ENCODE measurements at places on chromosomes 5 and 9.

GRCh38 chr9:120014796-120015195 lies 565.2 kb downstream of the CDK5RAP2 start:
- no peak for DNase-seq

- DNase-seq = no peak
Observed at GRCh38 chr9:33860200-33860871, 43.4 kb downstream of the UBE2R2 start.

DNA sequence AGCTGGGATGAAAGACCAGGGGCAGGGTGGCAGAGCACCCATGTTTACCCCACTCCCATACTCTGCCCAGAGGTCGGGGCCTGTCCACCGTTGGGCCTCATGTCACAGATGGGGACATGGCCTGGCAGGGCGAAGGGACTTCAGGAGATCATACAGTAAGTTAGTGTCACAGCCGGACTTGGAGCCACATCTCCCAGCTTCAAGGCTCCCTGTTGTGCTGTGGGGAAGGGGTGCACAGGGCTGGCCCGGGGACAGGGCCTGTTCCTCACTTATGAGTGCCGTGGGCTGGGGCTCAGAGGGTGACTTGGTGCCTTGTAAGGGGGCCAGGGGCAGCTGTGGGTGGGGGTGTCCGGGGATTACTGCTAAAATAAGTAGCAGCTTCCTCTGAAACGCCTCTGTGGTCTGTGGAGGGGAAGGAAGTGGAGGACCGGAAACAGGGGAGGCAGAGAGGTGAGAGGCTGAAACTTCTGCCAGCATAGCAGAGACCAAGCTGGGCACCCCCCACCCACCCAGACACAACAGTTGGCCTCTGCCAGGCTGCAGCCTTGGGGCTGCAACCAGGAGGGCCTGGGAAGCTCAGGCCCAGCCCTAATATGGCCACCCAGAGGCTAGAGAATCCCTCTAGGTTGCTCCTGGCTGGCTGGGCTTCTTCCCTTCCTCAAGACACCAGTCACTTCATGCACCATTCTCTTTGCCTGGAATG lies 41.1 kb upstream of the NEK6 start:
- peak; percentile 84 for DNase-seq

DNA sequence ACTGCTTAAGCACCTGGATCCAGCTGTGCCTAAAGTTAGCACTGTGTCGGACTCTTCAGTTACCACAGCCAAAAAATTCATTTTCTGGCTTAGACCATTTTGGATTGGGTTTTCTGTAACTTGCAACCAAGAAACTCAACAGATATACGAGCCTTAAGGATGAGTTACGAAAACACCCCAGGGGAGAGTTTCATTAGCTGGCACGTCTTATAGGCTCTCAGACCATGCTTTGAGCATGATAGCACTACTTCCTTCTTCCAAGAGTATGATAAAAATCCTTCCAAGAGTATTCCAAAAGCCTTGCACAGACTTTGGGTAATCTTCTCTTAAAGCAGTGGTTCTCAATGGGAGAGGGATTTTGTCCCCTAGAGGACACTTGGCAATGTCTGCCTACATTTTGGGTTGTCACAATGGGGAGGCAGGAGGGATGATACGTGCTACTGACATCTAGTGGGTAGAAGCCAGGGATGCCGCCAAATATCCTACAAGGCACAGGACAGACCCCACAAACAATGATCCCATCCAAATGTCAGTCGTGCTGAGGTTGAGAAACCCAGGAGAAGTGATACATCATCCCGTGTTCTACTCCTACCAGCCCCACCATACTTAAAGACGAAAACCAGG lies 64.8 kb downstream of the SMIM23 start:
- no peak for DNase-seq

GRCh38 chr5:114387433-114387832 lies 25.6 kb downstream of the KCNN2 start:
- DNase-seq = no peak

DNA sequence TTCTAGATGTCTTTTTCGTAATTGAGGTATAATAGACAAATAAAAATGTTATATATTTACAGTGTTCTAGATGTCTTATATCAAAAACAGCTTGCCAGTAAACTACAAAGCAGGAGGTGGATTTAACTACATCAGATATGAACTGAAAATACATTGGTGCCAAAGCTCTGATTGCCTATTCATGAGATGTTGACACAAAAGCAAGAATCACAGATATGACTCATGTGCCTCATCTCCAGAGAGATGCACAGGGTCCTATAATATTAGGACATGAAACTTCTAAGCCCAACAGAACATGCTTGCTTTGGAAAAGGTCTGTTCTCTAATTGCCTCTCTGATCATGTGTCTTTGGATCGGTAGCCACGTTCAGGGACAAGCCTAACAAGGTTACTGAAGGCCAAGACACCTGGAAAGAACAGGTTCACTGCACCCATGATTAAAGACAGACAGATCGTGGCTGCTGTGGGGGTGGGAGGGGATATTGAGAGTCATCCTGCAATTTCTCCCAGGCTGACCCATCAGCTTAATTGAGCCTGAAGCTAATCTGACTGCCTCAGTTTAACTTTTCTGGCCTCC lies 16.8 kb downstream of the ABCA1 start:
- DNase-seq = no peak

GRCh38 chr9:131671133-131671520 lies 68.7 kb downstream of the RAPGEF1 start:
- DNase-seq = no peak

DNA sequence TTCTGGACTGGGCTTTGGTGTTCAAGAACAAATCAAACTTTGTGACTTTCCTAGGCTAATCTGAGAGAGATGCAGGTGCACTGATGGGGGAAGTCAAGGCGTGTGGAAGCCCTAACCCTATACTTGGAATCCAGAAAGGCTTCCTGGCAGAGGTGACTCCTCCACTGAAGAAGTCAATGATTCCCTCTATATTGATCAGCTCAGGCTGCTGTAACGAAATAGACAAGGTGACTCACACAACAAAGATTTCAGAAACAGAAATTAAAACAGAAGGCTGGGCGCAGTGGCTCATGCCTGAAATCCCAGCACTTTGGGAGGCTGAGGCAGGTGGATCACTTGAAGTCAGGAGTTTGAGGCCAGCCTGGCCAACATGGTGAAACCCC lies 69.6 kb upstream of the GGTA1 start:
- DNase-seq = no peak

DNA sequence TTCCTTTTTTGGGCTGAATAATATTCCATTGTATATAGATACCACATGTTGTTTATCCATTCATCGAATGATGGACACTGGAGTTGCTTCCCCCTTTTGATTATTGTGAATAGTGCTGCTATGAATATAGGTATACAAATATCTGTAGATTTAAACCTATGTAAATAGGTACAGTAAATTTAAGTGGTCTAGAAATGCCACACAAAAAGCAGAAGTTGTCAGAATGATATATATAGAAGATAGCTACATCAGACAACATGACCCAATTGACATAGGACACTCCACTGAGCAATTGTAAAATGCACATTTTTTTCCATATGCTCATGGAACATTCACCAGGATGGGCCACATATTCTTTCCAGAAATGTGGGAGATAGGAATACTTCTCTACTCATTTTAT lies 77.6 kb downstream of the SMIM15 start:
- DNase-seq = no peak

DNA sequence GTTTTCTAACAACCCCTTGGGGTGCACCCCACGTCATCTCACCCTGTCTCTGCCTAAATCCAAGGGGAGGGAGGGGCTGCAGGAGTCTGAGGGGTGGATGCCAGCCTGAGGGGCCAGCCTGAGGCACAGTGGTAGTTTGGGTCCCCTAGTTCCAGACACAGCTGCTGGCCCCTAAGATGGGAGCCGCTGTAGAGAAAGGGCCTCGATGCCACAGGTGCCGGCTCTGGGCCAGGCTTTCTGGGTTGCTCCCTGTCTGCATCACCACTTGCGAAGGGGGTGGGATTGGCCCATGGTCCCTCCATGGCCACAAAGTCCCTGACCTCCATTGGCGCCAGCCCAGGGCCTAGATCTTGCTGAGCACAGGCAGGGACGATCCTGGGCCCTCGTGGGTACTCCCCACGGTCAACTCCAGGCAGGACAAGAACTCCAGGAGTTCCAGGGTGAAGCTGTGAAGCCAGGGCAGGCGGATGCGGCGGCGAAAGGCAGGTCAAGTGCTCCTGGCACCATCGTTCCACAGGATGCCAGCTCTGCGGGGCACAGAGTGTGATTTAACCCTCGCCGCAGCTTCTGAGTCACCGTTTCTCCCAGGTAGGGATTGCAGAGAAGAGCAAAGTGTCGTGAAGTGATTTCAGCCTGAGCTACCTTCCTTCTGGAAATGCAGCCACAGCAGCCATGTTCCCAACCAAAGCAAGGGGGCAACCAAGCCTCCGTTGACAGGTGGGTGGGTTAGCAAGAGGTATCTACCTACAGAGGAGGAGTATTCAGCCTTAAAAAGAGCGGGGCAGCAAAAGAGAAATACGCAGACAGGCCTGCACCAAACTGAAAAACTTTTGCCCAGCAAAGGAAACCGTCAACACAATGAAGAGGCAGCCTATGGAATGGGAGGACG lies 41.6 kb upstream of the EXOC3 start:
- no peak for DNase-seq

DNA sequence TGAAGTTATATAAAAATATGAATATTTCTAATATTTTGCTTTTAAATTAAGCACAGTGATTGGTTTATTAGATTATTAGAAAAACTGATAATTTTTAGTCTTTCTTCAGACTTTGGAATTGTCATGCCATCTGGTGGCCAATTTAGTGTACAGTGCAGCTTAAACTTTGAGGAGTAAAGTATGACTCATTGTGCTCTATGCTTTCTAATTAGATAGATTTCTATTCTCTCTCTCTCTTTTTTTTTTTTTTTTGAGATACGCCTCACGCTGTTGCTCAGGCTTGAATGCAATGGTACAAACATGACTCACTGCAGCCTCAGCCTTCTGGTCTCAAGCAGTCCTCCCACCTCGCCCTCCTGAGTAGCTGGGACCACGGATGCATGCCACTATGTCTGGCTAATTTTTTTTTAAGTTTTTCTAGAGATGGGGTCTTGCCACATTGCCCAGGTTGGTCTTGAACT lies 42.1 kb upstream of the GPR21 start:
- DNase-seq = no peak

- DNase-seq = no peak
Observed at GRCh38 chr5:109354761-109355160, 55.0 kb downstream of the PJA2 start.

DNA sequence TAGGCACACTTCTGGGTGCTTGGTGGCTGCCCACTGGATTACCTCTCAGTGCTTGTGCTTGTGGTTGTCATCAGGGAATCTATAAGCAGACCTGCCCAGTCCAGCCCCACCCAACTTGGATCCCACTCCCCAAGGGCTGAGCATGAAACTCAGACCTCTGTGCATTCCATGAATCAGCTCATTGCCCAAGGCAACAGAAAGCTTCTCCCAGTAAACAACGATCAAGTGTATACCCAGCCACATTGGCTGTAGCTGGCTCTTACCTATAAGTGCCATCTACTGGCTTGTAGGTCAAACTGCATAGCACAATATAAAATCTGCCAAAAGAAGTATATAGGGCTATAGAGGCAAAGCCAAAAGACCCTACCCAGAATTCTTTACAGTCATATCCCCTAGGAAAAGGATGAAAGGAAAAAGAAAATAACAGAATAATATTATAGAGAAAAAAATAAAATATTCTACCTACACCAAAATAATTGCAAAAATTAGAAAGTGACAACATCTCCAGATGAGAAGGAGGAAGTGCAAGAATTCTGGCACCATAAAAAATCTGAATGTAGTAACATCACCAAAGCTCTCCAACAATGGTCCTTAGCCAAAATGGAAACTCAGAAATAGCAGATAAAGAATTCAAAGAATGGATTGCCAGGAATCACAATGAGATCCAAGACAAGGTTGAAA lies 321.0 kb upstream of the TRPC7 start:
- DNase-seq = no peak

DNA sequence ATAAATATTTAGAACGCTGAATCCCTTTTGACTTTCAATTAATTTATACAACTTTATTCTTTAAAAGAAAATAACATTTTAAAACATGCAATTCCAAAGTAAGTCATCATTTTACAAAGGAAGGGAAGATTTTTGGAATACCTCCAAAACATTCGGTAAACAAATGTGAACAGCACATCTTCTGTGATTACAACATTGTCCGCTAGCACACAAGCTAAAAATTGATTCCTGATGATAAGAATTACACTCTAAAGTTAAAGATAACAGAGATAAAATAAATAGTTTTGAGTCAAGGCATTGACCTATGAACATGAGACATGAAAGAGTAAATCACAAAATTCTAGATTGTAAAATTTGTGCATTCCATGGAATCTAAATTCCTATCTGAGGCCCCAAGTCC lies 56.2 kb upstream of the TRAF1 start:
- no peak for DNase-seq

GRCh38 chr5:5018578-5018970 lies 121.6 kb upstream of the ADAMTS16 start:
- no peak for DNase-seq

- DNase-seq = no peak
Observed at GRCh38 chr5:87010736-87011135, 256.9 kb upstream of the RASA1 start.

- no peak for DNase-seq
Observed at GRCh38 chr5:41785061-41785460, 85.2 kb downstream of the OXCT1 start.

- no peak for DNase-seq
Observed at GRCh38 chr5:159787837-159788236, 128.4 kb upstream of the ADRA1B start.

- no peak for DNase-seq
Observed at GRCh38 chr9:96109680-96110351, 192.2 kb downstream of the HSD17B3 start.

GRCh38 chr9:113931140-113931539 lies 55.0 kb downstream of the ZNF618 start:
- DNase-seq = no peak

- DNase-seq = no peak
Observed at GRCh38 chr5:159424123-159424522, 93.8 kb upstream of the IL12B start.

- DNase-seq = no peak
Observed at GRCh38 chr5:122341087-122341486, 29.1 kb downstream of the SNCAIP start.

- no peak for DNase-seq
Observed at GRCh38 chr5:134370311-134370870, 978 bp upstream of the UBE2B start.

DNA sequence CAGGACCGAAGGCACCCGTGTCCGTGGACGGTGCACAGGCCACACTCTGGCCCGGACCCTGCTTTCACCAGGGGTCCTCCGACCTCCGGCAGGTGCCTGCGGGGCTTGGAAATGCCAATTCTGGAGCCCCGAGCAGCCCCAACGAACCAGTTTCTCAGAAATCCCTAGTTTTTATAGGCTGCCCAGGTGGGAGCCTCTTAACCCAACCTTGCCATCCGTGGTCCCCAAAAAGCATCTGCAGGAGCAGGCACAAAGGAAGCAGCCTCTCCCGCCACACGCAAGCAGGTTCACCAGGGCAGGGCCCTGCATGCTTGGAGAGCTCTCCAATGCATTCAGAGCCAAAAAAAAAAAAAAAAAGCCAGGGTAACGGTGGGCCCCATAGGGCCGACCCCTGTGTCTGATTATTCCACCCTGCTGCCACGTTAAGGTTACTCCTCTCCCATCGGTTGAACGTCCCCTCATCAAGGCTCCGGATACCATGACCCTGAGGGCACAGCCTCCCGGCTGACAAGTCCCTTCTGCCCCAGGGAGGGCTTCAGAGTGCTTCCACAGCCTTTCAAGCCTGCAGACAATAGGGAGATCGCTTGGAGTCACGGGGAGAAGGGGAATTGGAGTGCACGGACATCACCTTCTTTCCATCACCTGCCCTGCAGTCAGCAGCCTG lies 796 bp upstream of the TPRN start:
- no peak for DNase-seq

- no peak for DNase-seq
Observed at GRCh38 chr9:86181379-86182315, 77.8 kb downstream of the C9orf153 start.

Measured in activated CD8-positive, alpha-beta memory T cell treated with anti-CD3 and anti-CD28 coated beads for 24 hours (primary cell).